Activated CD4-positive, alpha-beta T cell treated with anti-CD3 and anti-CD28 coated beads, Interleukin-2, amount 50 U/mL, for 4 hours (primary cell): ENCODE measurements at places on chromosomes 11 and 22.

GRCh38 chr11:110772863-110773262 is 60.6 kb upstream of the ARHGAP20 start:
- DNase-seq, result no peak

DNA sequence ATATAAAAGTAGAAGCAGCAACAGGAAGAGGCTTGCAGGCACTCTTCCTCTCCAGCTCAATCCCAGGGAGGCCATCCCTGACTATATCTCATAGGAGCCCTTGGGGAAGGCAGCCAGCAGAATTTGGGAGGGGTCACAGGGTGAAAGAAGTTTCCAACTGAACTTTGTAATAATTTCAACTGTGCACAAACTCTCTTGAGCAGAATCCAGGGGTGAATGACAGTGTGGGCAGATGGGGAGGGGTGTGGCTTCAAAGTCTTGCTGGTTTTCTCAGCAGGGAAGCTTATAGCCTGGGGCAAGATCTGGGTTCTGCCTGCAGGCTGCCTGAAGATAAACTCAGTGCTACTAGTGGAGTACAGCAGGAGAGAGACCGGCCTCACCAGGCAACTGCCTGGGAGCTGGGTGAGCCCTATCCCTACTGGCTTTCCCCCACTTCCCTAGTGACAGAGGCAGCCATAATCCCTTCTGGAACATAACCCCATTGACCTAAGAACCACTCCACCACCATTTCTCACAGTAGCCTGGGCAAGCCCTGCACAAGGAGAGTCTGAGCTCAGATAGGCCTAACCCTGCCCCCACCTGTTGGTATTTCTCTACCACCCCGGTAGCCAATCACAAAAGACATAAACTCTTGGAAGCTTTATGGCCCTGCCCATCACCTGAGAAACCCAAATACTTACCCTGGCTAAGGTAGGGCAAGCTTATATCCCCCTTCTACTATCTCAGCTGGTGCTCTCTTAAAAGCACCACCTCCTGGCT is 17.8 kb upstream of the TTC12 start:
- DNase-seq, result no peak

DNA sequence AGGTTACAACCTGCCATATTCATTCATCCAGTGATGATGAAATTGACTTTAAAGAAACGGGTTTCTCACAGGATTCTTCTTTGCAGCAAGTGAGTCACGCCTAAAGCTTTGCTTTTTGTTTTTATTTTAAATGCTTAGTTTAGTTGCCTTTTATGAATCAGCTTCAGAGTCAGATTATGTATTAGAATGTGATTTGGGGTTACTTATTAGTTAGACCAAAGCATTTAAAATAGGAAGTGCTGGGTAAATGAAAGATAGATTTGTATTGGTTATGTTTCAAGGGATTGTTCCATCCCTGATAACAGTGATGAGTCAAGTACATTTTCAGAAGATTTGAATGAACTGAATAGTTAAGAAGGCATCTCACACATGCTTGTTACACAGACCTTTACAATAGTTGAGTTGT is 101.3 kb upstream of the GAL start:
- DNase-seq, result no peak

GRCh38 chr11:67581469-67581868 is 2.1 kb upstream of the GSTP1 start:
- DNase-seq, result no peak

GRCh38 chr22:49300241-49300640 is 527.4 kb downstream of the BRD1 start:
- no peak for DNase-seq

GRCh38 chr11:97544431-97544830 is 1154.6 kb downstream of the JRKL start:
- no peak for DNase-seq
